Activated T-cell treated with anti-CD3 and anti-CD28 coated beads for 1 hour (primary cell): ENCODE measurements at places on chromosomes 7 and 10.

DNA sequence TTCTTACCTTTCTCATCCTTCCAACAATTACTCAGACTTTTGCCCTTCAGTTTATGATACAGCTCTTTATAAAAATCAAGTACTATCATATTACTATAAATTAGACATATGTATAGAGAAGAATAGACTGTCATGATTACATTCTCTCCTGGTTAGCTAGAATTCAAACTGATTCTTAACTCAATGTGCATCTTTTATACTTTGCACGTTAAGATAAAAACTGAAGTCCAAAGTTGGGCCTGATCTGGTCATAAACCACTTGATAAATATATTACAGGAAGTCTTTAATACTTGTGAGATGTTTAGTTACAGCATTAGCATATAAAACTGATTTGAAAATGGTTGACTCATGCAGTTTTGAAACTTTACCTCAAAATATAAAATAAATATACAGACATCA lies 2.6 kb downstream of the AGR3 start:
- DNase-seq: no peak

- DNase-seq: no peak
These were observed 73.1 kb upstream of the MET start for GRCh38 chr7:116598861-116599260.

GRCh38 chr10:103541616-103542015 lies 48.1 kb downstream of the NEURL1 start:
- no peak for DNase-seq

GRCh38 chr10:86614853-86615252 lies 39.5 kb upstream of the OPN4 start:
- no peak for DNase-seq

- no peak for DNase-seq
These were observed 137.3 kb downstream of the ELMO1 start for GRCh38 chr7:37311355-37311754.

DNA sequence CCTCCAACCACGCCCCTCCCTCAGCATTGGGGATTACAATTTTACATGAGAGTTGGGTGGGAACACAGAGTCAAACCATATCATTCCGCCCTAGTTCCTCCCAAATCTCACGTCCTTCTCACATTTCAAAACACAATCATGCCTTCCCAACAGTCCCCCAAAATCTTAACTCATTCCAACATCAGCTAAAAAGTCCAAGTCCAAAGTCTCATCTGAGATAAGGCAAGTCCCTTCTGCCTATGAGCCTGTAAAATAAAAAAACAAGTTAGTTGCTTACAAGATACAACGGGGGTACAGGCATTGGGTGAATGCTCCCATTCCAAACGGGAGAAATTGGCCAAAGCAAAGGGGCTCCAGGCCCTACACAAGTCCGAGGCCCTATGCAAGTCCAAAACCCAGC lies 77.7 kb upstream of the CAPZA2 start:
- no peak for DNase-seq

- no peak for DNase-seq
These were observed 148.6 kb downstream of the SUGCT start for GRCh38 chr7:40283391-40283790.

GRCh38 chr7:100211342-100211780 lies 8.4 kb upstream of the PVRIG start:
- no peak for DNase-seq

GRCh38 chr10:31584876-31585275 lies 265.9 kb downstream of the ZEB1 start:
- DNase-seq: no peak

DNA sequence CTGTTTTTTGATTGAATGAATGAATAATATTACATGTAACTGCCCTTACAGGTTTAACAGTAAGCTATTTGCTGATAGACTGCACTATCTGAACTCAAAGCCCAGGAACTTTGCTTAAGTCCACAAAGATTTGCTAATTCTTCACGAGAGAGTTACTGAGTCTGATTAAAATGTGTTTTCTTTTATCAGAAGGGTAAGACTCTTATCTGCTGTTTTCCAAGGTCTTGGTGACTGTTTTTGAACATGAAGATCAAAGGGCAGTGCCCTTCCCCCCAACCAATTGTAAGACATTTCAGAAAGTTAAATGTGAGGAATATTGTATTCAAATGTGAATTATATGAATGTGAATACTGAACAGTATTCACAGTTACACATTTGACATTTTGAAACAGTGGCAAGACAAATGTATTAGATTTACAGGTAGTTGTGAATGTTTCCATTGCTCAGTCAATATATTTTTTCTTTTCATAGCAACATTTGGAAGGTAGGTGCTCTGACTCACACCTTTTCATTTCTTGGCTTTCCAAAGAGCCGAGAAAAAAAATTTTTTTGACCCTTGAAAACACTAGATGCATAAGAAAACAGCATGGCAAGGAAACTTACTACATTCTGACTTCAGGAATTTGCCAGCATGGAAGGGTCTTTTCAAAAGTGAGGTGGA lies 62.7 kb downstream of the DKK1 start:
- DNase-seq: no peak
